NCI-H187 (cell line): ENCODE measurements at places on chromosomes 13 and 19.

DNA sequence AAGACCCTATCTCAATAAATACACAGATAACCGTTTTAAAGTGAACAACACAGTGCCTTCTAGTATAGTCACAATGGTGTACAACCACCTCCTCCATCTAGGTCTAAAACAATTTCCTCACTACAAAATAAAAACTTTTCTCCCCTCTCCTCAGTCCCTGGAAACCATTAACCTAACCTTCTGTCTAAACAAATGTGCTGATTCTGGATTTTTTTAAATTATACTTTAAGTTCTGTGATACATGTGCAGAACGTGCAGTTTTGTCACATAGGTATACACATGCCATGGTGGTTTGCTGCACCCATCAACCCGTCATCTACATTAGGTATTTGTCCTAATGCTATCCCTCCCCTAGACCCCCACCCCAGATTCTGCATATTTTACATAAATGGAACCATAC lies 9.8 kb upstream of the ZBTB45 start:
- no peak for DNase-seq

DNA sequence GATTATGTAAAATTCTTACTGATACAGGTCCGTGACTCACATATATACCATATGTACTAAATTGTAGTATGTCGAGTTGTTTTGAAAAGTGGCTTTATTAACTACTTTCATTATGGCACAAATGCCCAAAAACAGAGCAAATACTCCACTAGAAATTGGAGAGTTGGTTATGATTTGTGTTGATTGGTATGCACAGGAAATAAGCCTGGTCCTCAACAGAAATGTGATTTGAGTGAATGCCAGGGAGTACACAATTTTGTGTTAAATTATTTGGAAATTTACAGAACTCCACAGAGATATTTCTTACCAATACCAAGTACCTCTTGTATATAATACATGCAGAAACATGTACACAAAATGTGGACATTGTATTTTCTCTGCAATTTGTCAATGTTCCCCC lies 676.7 kb downstream of the PCDH9 start:
- no peak for DNase-seq

- no peak for DNase-seq
Measured at GRCh38 chr19:41616792-41617621, 9.9 kb downstream of the CEACAM4 start.

DNA sequence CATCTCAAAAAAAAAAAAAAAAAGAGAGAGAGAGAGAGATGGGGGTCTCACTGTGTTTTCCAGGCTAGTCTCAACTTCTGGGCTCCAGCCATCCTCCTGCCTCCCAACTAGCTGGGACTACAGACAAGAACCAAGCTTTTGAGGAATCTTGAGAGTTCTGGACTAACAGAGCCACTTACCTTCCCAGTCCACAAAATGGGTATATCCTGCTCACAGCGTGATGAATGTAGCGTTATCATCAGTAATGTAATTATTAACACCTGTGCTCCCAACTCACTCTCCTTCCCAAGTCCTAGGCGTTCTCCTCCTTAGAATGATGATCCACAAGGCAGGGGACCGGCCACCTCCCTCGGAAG lies 4.6 kb upstream of the NANOS3 start:
- no peak for DNase-seq

DNA sequence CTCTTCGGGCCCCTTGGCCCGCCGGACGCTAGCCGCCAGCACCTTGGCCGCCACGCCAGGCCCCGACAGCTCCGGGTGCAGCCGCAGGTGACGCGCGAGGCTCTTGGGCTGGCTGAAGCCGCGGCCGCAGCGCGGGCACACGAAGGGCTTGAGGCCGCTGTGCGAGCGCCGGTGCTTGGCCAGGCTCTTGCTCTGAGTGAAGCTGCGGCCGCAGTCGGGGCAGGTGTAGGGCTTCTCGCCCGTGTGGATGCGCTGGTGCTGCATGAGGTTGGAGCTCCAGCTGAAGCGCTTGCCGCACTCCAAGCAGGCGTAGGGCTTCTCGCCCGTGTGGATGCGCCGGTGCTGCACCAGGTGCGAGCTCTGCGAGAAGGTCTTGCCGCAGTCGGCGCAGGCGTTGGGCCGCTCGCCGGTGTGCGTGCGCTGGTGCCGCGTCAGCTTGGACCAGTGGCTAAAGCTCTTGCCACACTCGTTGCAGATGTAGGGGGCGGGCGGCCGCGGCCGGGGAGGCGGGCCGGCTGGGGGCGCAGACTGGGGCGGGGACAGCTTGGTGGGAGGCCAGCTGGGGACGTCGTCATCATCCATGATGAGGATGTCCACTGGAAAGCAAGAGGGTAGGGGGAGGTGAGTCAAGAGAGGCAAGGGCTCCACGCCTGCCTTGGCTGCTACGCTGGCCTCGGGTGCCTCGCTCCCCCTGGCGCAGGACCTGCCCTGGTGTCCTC lies 32.4 kb downstream of the ZNF787 start:
- no peak for DNase-seq

GRCh38 chr19:47619763-47620162 lies 10.8 kb downstream of the BICRA start:
- no peak for DNase-seq

- DNase-seq: no peak
Measured at GRCh38 chr19:45075301-45076028, 813 bp downstream of the ZNF296 start.

- DNase-seq: no peak
Measured at GRCh38 chr19:48950159-48950558, 4.5 kb upstream of the BAX start.

GRCh38 chr13:64482373-64482772 lies 2747.8 kb downstream of the PCDH9 start:
- DNase-seq: no peak

GRCh38 chr19:2122251-2122650 lies 25.5 kb downstream of the IZUMO4 start:
- DNase-seq: no peak

GRCh38 chr13:38979891-38980749 lies 10.5 kb downstream of the STOML3 start:
- no peak for DNase-seq

DNA sequence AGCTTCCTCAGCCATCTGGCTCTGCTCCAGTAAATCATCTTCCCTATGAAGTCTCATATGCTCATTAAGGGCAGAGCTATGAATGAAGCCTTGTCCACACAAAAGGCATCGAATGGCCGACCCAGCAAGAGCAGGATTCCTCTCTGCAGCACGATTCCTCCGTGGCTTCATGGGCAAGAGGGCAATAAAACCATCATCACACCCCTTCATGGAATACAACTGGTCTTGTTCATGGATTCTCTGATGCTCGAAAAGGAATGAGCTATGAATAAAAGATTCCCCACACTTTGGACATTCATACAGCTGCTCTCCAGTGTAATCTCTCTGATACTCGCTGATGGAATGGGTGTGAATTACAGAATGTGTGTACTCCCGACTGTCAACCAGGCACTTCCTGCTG lies 25.9 kb downstream of the PEG3 start:
- DNase-seq: no peak

DNA sequence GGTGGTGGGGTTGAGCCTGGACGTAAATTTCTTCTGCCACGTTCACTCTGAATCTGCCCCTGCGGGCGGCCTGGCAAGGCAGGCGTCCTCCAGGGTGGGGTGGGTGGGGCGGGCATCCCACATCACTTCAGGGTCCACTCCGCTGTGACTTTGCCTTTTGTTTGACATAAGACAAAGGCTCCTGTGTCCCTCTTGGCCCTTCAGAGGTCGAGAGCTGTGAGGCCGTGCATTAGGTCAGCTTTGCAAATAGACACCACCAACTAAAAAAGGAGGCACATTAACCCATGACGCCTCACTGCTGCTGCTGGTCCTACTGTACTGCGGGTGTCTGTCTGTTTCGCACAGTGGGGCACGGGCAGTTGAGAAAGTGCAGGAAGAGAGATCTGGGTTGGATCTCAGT lies 10.5 kb upstream of the ZNF536 start:
- no peak for DNase-seq

DNA sequence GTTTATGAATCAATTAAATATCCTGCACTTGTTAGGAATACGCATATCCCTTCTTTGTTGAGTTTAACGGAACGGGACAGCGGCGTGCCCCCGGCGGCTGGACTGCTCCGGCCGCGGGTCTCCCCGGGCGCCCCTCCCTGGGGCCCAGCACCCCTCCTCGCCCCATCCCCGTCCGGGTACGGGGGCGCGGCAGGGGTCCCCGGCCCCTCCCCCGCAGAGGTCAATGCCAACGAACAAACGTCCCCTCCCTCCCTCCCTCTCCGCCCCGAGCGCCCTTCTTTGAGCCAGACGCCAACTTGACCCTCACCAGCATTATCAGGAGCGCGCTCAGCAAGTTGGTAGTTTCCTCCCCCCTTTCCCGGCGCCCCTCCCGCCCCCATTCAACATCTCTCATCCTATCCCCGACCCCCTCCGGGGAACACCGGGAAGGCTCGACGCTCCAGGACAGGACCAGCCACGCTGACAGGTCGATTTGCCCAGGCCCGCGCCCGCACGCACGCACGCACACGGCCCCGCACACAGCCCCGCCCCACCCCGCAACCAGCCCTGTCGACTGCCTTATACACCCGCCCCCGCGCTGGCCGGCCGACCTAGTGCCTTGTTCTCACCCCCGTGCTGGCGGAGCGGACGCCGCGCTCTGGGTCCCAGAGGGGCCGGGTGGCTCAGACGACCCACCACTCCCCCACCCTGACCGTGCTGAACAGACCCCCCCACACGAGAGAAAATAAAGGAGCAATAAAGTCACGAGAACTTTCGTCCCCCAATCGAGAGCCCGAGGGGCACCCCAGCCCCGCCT lies 5.0 kb downstream of the LYL1 start:
- DNase-seq: no peak

- DNase-seq: no peak
Measured at GRCh38 chr19:39434123-39435076, 1.3 kb downstream of the RPS16 start.

DNA sequence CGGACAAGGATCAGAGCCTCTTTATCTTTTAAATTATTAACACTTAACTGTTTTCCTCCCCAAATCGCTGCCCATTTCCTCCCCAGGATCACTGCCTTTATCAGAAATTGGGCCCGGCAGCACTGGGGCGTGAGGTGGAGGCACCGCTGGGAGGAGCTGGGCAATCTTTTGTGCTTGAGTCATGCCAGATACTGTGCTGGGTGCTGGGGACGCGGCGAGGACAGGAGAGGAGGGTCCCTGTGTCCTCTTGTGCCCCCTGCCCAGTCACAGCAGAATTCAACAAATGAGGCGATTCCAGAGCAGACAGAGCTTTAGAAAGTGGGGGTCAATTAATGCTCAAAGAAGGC lies 347.8 kb downstream of the ZNF536 start:
- DNase-seq: no peak

GRCh38 chr13:97386801-97387484 lies 47.0 kb upstream of the RAP2A start:
- no peak for DNase-seq

DNA sequence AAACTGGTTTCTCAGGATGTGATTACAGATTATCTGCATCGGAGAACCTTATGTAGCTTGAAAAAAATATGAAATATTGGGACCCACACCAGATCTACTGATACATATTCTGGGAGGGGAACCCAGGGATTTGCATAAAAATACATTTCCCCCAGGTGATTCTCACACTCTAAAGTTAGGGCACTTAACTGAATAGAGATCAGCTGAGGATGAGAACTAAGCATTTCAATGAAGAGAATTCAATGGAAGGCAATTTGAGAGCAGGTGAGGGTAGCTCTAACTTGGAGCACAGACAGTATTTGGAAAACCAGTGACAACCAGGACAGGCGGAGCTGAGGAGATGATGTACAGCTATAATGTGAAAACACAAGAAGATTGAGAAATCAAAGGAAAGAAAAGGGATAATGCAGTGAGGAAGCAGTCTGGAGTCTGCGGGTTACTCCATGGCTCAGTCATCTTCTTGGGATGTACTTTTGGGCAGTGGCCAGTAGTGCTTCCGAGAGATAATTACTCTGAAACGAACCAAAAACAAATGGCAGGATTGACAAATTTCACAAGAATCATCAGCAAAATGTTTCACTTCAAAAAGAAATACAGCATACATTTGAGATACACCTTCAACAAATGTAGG lies 6.1 kb upstream of the OXGR1 start:
- no peak for DNase-seq

DNA sequence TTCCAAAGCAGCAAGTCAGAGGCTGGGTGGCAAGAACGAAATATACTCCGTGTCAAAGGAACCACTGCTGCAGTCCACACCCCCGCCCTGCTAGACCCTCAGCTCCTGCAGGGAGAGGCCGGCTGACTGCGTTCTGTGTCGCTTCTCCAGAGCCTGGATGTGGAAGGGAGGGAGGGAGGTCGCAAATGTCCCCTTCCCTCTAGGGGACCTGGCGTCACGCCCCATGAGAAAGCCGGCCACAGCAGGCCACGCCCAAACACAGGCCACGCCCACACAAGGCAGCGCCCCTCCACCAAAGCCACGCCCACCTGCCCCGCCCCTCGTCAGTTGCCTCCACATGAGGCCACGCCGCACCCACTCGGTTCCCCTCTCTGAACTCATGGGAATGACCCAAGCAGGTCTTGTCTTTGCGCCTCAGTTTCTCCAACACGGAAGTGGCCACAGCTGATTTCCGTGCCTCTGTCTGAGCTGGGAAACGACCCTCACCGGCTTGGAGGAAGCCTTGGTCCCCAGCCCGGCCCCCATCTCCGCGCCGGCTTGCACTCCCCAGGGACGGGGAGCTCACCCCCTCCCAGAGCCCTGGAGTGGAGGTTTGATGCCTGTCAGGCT lies 38.4 kb upstream of the TCF3 start:
- DNase-seq: no peak

- DNase-seq: no peak
Measured at GRCh38 chr13:96003304-96003703, 49.9 kb downstream of the UGGT2 start.

GRCh38 chr19:343941-344624 lies 513 bp downstream of the MIER2 start:
- no peak for DNase-seq

GRCh38 chr19:18085702-18086457 lies 854 bp downstream of the IL12RB1 start:
- no peak for DNase-seq

- no peak for DNase-seq
Measured at GRCh38 chr19:970695-971094, 13.4 kb upstream of the WDR18 start.

GRCh38 chr13:90547272-90547790 lies 800.2 kb upstream of the MIR17HG start:
- DNase-seq: no peak
